ENCODE measurements at places on chromosomes 3 and 15. TPM values are rescaled to one million over a fixed set of nuclear protein-coding genes. Genes with fewer than 3 reads are reported as not detected.

DNA sequence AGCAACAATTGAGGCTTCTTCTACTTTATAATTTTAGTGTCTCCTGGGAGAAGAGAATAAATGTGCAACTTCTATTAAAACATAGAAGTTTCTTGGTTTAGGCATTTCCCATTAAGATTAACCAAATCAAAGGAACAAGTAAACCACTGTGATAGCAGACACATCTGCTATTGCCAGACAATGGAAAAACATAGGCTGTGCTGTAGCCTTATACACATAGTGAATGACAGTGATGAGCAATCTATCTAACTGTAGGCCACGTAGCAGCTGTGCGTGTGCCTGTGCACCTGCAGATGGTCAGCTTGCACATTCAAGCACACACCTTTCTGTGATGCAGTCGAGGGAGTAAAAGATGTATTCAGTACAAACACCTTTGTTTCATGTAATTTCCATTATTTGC, 32.7 kb downstream of the GNB4 start:
- DNase-seq, result no peak

DNA sequence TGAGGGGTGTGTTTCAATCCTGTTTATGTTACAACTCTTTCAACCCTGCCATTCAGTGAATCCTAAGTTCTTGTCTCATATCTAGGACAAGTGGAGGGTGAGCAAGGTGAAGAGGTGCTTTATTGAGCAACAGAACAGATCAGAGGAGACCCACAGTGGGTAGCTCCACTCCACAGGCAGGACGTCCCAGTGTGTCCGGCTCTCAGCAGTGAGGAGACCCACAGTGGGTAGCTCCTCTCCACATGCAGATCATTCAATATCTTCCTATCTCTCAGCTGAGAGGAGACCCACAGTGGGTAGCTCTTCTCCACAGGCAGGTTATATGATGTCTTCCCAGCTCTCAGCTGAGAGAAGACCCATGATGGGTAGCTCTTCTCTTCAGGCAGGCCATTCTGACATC, 556.7 kb downstream of the SI start:
- no peak for DNase-seq

DNA sequence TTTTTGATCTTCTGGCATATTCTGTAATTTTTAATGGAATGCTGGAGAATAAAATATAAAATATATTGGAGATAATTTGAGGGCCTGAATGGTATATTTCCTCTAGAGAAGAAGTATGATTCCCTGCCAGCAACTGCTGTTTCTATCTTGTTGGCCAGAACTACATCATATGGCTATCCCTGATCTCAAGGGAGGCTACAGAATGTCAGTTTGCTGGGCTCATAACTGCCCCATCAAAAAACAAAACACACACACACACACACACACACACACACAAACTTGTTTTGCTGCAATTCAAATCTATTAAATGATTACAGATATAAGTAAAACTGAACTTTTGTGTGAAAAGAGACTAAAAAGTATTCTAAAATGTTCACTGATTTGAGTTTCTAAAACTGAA, 51.0 kb downstream of the RASA2 start:
- no peak for DNase-seq

Gene SAMMSON
- total RNA-seq, result not detected

GRCh38 chr3:16329036-16329825, 64.2 kb downstream of the OXNAD1 start:
- DNase-seq, result no peak

Gene PRR20G
- not detected for total RNA-seq

Gene TTC21A
- 0.56 TPM for total RNA-seq

DNA sequence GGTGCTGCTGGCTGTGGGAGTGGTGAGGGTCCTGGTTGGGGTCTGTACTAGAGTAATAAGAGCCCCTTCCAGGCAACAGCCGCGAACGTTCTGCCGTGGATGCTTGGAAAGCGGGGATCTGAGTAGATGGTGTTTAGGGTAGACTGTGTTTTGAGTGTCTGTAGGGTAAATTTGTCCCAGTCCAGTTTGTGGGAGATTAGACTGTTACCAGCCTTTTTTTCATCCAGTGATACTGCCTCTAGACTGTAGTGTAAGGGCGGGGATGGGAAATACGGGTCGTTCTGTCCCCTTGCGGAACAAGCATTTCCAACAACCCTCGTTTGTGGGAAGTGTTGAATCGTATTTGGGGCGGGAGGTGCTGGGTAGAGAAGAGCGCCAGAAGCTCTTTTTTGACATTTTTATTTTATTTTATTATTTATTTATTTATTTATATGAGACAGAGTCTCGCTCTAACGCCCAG, 424 bp downstream of the HAUS2 start:
- peak; percentile 12 for DNase-seq

GRCh38 chr3:124766113-124767095, 36.2 kb downstream of the UMPS start:
- no peak for DNase-seq

DNA sequence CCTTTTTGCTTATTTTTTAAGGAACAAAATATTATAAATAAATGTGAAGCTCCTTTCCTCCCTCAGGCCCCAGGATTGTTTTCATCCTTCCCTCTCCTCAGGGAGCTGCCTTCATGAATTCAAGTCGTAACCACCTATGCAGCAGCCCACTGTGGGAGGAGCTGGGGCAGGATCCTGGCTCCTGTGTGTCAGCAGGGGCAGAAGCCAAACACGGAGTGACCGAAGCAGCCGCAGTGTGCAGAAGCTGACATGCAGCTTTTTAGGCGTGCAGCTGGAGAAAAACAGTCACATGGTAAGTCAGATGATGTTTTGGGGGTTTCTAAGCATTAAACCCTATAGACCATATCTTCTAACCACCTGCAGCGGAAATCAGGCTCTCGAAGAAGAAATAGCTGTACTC, 231.3 kb downstream of the OCA2 start:
- no peak for DNase-seq

Gene ZNF385D
- total RNA-seq, result 0.28 TPM

GRCh38 chr3:198079771-198080520, 119.9 kb downstream of the LMLN start:
- DNase-seq, result peak; percentile 5

DNA sequence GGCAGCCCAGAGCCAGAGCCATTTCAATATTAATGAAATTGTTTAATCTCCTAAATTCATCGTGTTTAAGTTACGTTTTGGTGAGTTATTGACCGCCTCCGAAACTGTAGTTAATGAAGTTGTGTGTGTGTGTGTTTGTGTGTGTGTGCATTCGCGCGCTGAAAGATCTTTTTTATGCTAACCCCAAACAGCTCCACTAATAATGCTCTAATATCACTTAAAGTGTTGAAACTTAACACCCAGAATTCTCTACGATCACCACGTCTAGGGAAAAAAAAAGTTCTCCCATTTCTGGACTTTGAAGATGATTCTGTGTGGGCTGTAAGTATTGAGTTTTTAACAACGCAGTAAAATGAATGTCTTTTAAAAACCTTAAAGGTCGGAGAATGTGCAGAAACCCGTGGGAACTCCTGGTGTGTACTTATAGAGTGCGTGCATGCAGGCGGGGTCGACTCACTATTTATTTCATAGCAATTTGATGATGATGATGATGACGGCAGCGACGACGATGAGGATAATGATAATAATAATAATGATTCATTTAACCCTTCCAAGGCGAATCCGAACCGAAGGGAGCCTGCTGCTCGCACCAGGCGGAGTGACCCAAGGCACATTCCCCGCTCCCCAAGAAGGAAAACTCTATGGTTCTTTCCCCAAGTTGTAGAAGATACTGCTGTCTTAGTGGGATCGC, 1.4 kb upstream of the FOXB1 start:
- peak; percentile 2 for DNase-seq

DNA sequence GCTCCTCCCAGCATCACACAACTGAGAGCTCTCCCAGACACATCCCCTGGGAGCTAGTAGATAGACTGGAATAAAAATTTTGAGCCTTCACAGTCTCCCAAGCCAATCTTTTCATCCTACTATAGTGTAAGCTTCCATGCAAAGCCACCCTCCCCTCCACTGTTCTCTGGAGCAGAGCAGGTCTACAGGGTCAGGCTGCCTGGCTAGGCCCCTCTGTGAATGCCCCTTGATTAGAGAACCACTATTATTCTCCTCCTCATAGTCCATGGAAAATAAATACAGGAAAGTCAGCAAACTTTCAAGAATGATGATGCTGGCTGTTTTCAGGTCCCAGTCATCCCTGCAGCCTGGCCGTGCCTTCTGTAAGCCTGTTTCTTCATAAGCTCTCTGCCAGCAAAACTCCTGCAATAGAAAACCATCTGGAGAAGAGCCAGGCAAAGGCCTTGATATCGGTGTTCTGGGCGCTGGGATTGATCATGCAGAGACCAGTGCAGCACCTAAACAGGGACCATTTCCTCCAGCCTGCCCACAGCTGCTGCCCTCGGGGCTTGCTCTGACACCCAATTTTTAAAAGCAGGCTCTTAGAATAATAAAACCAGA, 51.7 kb downstream of the CRYGS start:
- no peak for DNase-seq

DNA sequence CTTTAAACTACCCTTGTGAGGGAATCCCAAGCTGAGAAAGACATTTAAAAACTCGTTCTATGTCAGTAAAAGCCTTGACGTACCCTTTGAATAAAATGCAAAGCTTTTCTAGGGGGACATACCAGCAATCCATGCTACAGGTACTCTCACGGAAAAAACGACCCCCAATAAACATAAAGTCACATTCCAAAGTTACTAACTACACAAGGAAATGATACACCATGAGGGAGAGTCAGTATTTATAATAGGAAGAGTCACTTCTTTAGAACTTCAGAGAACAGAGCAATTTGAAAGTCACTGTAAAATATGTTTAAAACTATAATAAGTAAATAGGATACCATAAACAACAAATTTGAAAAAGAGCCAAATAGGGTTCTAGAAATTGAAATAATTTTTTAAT, 63.2 kb downstream of the CFAP20DC start:
- DNase-seq, result no peak

Measured in IMR-90 (cell line).